ENCODE measurements at places on chromosomes 7 and 10.

DNA sequence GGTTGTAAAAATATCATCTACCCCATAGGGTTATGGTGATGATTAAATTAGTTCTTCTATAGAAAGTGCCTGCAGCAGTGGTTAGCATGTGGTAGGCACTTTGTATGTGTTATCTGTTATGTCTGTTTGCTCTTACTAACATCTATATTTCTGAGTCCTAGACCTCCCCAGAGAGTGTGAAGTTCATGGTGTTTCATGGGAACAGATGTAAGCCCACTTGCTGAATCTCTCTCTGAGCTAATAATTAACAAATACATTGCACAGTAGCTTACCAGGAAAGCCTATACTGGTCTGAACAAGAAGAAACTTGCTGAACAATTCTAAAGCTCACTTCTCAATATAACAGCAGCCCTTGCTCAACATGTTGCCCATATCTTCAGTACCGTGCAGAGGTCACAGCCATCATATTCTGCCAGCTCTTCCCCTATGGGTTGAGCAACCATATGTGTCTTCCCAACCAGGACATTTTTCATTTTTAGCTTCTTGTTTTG lies 100.1 kb downstream of the NPSR1 start:
- DNase-seq: no peak

- no peak for DNase-seq
Measured at GRCh38 chr7:15018981-15019380, 116.4 kb upstream of the DGKB start.

DNA sequence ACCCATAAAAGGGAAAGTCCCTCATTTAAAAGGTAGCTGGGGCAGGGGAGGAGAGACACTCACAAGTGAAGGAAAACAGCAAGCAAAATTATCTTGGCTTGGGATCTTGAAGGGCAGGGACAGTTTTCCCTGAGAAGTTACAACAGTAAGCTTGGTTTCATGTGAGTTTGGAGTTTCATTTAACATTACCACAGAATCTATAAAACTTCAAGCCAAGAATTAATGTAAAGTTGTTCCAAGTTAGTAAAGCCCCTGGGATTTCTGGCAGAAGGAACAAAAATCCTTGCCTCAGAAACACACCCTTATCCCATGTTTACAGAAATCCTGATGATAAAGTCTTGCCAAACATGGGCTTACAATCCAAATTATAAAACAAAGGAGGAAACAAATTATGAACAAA lies 19.2 kb downstream of the CRPPA start:
- DNase-seq: no peak

- no peak for DNase-seq
Measured at GRCh38 chr7:115145512-115145911, 223.6 kb downstream of the MDFIC start.

Data from ACHN (cell line).